ENCODE measurements at places on chromosomes 1 and 21.

- DNase-seq, result no peak
Measured at GRCh38 chr1:8536515-8536914, 218.6 kb downstream of the SLC45A1 start.

- DNase-seq, result no peak
Measured at GRCh38 chr1:67317803-67318202, 10.1 kb downstream of the IL12RB2 start.

DNA sequence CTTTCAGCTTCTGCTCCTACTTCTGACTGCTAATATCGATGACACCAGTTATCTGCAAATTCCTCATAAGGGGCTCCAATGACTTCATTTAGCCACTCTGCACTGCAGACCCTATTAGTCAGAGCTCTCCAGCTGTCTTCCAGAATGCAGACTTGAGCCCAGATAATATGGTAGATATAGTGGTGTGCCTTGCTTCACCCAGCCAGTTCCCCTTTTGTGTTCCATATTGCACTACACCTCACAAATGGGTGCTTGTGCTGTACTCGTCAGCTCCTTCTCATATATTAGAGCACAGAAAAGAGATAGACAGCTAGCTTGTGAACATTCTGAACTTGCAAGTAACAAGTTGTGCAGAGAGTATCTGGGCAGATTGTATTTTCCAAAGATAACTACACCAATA lies 23.7 kb upstream of the COG2 start:
- no peak for DNase-seq

DNA sequence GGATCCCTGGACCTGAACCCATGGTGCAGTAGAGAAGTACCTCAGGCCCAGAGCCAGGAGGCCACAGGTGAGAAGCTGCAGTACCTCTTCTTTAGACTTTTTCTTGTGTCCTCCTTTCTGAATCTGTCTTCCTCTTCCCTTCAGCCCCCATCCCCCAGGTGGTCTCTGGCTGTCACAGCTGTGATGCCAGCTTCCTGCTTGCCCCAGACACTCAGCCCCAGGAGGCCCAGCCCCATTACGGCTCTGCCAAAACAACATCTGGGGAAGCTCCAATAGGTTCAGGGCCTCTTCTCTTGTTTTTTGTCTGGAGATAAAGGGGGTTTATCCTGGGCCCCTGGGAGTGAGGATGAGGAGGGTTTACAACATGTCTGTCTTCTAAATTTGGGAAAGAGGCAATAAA lies 9.5 kb upstream of the BTG2 start:
- no peak for DNase-seq

DNA sequence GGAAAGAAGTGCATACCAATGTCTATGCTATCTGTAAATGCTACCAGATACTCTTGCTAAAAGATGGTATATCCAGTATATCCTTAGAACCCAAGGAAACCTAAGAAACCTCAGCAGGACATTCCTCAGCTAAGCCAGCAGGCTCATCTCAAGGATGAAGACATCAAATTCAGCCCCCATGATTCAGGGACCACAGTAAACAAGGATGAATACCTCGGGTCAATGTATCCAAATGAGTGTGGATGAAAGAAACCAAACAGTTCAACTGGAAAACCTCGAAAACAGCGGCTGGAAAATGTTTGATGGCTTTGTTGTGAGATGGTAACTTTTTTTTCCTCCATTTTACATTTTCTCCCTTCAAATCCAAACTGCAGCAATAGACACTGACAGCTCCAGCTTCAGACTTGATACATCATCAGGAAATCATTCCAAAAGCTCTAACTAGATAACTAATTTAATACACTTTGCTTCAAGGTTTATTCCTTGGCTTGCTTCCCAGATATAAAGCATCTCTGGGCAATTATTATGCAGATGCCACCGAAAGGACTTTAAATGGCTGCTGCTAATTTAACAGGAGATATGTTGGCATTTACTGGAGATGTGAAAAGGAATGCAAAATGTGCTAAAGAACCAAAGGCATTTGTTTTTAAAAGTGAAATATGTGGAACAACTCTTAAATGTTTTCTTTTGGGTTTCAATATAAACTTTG lies 73.6 kb downstream of the SMYD2 start:
- DNase-seq, result no peak

DNA sequence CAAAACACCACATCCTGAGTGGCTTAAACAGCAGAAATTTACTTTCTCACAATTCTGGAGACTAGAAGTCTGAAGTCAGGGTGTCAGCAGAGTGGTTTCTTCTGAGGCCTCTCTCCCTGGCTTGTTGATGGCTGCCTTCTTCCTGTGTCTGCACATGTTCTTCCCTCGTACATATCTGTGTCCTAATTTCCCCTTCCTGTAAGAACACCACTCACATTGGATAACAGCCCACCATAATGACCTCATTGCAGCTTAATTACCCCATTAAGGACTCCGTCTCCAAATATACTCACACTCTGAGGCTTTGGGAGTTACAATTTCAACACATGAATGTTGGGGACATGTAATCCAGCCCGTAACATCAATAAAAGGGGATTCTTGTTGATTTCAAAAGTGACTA lies 23.4 kb downstream of the C8A start:
- DNase-seq, result no peak

DNA sequence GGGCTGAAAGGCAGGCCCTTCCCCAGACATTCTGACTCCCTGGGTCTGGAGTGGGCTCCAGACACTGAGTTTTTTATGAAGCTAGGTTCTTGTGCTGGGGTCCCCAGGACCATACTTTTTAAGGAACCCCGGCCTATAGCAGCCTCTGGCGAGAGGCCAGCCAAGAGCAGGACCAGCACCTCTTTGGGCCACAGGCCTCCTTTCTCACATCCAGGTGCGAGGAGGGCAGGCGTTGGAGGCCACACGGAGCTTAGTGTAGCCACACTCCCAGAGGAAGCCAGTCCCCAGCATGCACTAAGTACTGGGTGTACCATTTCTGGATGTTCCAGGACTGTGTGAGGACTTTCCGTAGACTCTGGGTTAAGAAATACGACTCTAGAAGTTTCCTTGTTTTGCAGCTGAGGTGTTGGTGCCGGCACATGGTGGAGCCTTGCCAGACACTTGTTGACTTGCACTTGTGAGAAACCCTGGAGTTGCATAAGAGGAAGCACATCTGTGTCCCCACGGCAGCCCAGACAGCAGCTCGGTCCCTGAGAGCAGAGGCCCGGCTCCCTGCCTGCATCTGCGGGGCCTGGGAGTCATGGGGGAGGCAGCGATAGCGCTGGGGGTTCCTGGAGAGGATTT lies 122.2 kb upstream of the VAMP3 start:
- DNase-seq, result no peak

- no peak for DNase-seq
Measured at GRCh38 chr1:57546549-57547330, 122.9 kb upstream of the DAB1 start.

GRCh38 chr1:41677620-41678019 lies 193.1 kb upstream of the EDN2 start:
- DNase-seq, result no peak

DNA sequence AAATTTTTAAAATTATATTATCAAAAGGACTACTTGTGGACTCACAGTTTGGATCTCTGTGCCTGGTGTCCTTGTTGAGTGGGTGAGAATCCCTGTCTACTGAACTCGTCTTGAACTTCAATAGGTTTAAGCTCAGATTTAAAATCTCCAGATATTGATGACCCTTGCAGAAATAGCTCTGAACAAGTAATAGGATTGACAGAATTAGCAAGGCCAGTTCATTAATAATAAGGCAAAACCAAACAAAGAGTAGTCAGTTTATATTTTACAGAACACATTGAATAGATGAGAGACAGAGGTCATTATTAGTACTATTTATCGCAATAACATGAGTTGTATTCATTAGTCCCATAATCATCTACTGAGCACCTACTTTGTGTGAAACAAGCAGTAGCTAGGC lies at the start of gene PDC:
Gene PDC, minus strand, starts transcription at position 101 of the 400 bp plus-strand sequence. CDS start 11,655 bp downstream, outside the sequence.
- DNase-seq, result no peak

DNA sequence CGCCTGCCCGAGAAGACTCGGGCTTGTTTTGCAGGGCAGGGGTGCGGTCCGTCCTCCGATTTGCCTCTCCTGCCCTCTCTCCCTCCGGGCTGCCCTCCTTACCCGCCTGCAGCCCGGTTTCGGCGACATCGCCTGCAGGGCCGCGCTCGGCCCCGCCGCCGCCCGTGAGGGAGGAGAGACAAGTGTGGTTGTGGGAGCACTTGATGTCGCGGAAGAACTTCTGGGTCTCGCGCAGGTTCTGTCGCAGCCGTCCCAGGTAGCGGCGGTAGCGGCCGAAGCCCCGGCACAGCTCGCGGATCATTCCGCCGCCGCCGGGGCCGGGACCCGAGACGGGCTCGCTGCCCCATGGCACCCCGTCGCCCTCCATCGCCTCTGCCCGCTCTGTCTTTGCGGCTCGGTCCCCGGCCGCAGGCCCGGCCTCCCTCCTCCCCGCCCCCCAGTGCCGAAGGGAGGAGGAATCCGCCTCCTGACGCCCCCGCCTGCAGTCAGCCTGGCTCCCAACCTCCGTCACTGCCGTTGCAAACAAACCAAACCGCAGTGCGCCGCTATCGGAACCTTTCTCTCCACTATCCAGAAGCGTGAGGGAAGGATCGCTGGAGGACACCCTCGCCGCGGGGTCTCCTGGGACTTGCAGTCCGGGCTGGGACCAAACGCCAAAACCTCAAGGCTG lies at the start of gene DSTYK:
Gene DSTYK, minus strand, starts transcription at position 534 of the 670 bp plus-strand sequence. Its CDS starts 167 bp downstream, at position 367.
- DNase-seq, result peak; percentile 78

DNA sequence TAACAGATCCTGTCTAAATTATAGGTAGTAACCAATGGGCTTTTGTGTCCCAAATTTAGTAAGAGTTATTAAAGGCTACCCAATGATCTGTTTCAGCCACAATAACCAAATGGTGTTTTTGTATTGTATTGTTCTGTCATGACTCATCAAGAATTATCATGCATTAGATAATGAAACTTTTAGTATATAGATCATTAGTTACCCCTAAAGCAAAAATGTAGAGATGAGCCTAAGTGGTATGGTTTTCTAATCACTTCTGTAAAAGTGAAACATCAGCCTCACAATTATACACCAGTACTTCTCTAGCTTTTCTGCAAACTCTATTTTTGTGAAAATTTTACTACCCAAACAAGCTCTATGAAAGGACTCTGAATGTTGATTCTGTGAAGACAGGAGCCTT lies 71.4 kb downstream of the LRRC7 start:
- DNase-seq, result no peak

DNA sequence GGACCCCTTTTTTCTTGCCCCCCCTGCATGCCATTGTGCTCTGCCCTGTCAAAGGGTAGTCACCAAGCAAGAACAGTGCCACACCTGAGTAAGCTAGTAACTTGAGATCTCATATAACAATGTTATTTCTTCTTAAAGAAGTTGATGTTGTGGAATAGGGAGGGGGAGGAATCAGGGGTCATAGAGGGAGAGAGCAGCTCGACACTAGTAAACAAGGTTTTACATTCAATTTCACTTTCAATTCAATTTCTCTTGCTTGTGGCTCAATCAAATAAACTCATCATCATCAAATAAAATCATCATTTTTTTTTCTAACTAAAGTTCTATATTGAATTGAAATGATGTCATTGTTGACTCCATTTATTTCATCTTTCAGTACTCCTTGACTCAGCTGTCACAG lies 106.4 kb downstream of the CRB1 start:
- DNase-seq, result no peak

DNA sequence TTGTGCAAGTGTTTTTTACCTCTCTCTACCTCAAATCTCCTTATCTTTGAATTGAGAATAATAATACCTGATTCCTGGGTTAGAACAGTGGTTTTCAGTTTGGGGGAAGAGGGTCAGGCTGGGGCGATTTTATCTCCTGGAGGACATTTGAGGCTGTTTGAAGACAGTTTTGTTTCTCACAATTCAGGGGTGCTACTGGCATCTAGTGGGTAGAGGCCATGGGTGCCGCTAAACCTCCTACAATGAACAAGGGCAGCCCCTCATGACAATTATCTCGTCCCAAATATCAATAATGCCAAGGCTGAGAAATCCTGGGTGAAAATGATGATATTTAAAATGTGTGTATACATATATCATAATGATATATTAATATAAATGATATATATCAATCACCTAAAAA lies 139.1 kb upstream of the USH2A start:
- no peak for DNase-seq

DNA sequence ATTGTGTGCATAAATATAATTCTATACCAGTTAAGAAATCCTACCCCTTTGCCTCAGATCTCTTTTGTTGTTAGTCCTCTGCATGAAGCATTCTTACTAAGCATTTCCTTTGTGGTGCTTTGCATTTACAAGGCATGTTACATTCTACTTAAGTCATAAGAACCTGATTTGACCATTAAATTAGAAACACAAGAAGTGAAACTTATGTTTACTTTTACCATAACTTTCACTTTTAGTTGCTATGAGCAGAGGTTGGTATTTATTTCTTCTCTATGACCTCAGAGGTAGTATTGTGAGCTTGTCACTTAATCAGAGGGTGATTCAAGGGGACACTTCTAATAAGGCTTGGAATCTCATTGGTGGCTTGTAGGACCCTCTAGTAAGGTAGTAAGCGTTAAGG lies 9.0 kb downstream of the FAM20B start:
- DNase-seq, result no peak

- peak; percentile 31 for DNase-seq
Measured at GRCh38 chr1:111399792-111400610, 27.5 kb downstream of the OVGP1 start.

- no peak for DNase-seq
Measured at GRCh38 chr1:161491472-161491871, 13.8 kb upstream of the FCGR2A start.

GRCh38 chr21:31493350-31493880 lies 149.4 kb upstream of the TIAM1 start:
- DNase-seq, result no peak

GRCh38 chr1:217562229-217562878 lies 68.5 kb downstream of the GPATCH2 start:
- DNase-seq, result no peak

DNA sequence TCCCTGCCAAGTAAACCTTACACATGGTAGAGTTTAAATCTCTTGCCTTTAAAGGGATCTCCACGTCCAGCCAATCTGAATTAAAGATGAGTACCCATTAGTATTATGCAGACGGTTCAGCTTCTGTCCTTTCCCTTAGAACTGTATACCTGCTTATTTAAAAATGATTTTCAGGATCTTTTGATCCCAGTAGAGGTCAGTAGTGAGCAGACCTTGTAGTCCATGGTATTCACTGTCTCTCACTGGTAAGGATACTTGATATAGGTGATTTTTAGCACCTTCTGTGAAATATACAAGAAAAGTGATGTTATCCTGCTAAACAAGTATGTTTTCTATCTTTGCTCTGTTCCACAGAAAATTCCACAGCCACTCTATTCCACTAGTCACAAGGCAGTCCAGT lies 1211.6 kb upstream of the ADGRL4 start:
- no peak for DNase-seq

Data from progenitor cell of endocrine pancreas (in vitro differentiated cells).